H9 (cell line): ENCODE measurements at places on chromosomes 4 and X. TPM values are rescaled to one million over a fixed set of nuclear protein-coding genes. Genes with fewer than 3 reads are reported as not detected.

DNA sequence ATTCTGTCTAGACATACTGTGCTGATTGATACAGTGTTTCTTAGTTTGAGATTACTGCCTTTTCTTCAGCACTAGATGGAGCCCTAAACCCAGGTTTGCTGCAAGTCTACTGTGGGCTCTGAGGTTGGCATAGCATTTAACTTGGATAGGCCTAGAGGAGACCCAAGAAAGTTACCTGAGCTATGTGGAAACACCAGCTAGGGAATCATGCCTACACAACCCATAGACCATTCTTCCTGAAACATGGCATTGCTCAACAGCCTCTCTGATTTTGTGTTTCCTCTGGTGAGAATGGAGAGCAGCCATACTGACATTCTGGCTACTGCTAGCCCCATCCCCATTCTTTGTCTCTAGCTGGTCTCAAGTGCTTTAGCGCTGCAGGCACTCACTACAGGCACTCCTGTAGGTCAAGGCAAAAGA is 287.7 kb upstream of the PCDH18 start:
- H3K27ac ChIP-seq: no peak overlapping the region
- peak; percentile 60 for DNase-seq
- no peaks in the 10 kb centered on the region; the same call in 1 of the 2 replicates for H3K4me1 ChIP-seq

DNA sequence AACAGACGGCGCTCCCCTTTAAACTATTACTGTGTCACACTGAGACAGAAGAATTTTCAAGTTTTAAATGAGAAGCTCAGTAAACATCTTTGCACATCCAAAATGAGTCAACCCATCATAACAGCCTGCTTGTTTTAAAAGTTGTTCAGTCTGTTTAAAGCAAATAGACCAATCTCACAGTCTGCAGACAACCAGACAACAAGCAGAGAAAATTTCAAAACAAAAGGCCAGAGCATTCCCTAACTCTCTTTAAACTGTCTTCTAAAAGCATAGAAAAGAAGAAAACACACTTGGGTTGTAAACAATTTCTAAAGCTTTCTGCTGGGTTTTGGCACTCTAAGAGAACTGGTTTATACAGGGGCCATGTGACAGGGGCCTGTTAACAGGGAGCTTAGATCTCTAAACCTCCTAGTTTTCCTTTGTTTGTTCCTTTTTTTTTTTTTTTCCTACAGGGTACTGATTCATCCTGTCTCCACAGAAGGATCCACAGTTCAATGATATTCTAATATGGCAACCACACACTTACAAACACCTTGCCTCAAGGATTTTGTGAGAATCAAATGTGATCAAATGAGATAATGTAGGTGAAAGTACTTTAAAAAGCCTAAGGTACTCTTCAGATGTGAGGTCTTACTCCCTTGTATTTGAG is 100.8 kb upstream of the MAML3 start:
- no peaks in the 10 kb centered on the region; the same call in 1 of the 2 replicates for H3K27me3 ChIP-seq
- no peak overlapping the region for H3K4me3 ChIP-seq
- DNase-seq: no peak

DNA sequence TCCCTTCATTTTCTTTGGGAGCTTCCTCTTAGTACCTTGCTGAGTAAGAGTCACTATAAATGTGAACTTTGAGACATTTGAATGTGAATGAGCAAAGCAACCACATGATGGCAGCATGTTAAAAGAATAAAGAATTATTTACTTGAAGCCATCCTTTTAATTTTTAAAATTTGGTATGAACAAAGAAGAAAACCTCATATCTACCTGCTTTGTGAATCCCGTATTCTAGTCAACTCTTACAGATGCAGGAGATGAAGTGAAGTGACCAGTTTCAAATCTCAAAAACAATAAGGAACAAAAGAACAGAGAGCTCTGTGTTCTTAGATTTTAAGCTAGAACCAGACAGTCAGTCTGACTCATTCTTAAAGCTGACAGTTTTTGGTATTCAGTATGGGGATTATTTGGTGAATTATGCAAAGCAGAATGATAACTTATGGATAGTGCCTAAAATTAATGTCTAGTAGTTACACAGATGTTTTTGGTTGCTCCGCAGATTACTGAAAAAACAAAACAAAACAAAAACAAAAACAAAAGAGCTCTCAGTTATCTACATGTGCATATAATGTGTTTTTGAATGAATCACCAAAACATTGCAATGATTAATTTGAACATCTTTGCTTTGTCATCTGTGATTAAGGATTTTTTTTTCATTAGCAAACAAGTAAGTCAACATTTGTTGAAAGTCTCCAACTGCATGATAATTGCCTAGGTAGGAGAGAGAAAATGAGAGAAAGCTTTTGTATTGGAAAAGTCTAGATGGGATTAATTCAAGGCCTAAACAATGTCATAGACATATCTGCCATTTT is 48.2 kb upstream of the H2AZ1 start:
- no peak overlapping the region for H3K4me3 ChIP-seq
- H3K27ac ChIP-seq: no peak overlapping the region
- no peak for DNase-seq
- no peaks in the 10 kb centered on the region for H3K27me3 ChIP-seq

DNA sequence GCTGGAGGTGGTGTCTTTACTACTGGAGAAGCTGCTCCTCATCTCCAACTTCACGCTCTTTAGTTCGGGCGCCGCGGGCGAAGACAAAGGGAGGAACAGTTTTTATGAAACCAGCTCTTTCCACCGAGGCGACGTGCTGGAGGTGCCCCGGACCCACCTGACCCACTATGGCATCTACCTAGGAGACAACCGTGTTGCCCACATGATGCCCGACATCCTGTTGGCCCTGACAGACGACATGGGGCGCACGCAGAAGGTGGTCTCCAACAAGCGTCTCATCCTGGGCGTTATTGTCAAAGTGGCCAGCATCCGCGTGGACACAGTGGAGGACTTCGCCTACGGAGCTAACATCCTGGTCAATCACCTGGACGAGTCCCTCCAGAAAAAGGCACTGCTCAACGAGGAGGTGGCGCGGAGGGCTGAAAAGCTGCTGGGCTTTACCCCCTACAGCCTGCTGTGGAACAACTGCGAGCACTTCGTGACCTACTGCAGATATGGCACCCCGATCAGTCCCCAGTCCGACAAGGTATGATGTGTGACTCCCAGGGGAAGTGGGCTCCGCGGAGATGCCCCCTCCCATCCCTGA is 634 bp downstream of the LRAT start:
- peaks cover 4% of the 10 kb centered on the region; the same call in 1 of the 2 replicates for H3K4me1 ChIP-seq
- H3K36me3 ChIP-seq: peaks cover 22% of the 10 kb centered on the region
- H3K27me3 ChIP-seq: peaks cover 6% of the 10 kb centered on the region; the same call in 1 of the 2 replicates
- no peak overlapping the region for H3K27ac ChIP-seq

DNA sequence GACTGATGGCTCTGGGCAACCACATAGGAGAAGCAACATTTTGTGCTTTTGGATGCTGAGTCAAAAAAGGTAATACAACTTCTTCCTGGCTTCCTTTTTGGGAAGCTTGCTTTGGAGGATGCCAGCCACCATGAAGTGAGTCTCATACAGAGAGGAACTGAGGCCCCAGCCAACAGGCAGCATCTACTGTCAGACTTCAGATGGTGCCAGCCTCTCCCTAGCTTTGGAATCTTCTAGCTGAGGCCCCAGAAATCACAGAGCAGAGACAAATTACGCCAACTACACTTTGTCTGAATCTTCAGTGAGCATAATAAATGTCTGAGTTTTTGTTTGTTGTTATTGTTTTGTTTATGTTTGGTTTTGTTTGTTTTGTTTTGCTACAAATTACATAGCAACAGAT is 136.1 kb downstream of the ATP10D start:
- H3K36me3 ChIP-seq: no peaks in the 10 kb centered on the region
- H3K4me3 ChIP-seq: no peak overlapping the region
- no peak overlapping the region for H3K27ac ChIP-seq
- DNase-seq: no peak
- no peaks in the 10 kb centered on the region for H3K27me3 ChIP-seq
- no peaks in the 10 kb centered on the region for H3K4me1 ChIP-seq

DNA sequence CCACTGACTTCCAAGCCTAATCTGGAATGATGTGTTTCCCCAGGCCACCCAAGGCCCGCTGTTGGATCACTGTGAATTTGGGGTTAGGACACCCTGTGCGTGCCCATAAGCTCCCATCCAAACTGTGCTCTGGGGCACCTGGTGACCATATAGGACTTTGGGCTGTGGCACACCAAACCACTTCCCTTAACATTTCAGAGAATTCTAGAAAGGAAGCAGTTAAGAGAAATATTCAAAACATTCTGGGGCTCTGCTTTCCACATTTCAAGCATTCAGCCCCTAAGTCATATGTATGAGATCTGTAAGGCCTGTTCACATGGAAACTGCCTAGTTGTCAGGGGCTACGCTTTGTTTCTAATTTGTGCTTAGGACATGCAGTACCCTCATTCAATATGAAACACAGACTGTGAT is 14.4 kb downstream of the VGLL1 start:
- H3K27ac ChIP-seq: no peak overlapping the region
- no peaks in the 10 kb centered on the region for H3K27me3 ChIP-seq
- no peaks in the 10 kb centered on the region for H3K4me1 ChIP-seq
- no peak overlapping the region for H3K4me3 ChIP-seq
- H3K36me3 ChIP-seq: no peaks in the 10 kb centered on the region
- DNase-seq: no peak

DNA sequence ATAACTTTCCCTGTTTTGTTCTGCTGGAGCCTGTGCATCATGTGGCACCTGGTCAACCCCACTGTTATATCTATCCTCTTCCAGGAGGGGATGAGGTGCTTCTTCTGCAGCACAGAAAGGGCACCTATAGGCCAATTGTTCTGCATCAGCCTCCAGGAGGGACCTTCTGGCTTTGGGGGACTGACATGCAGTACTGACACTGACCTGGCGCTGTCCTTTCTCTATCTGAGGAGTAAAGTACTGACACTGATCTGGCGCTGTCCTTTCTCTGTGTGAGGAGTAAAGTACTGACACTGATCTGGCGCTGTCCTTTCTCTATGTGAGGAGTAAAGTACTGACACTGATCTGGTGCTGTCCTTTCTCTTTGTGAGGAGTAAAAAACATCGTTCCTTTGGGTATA is 498.4 kb downstream of the PACRGL start:
- H3K27me3 ChIP-seq: no peaks in the 10 kb centered on the region
- H3K4me1 ChIP-seq: no peaks in the 10 kb centered on the region
- H3K27ac ChIP-seq: no peak overlapping the region
- DNase-seq: peak; percentile 39
- no peaks in the 10 kb centered on the region for H3K36me3 ChIP-seq
- H3K4me3 ChIP-seq: no peak overlapping the region

The NLGN4X gene
- 106 and 111 TPM in 2 replicates for total RNA-seq

The LAP3 gene
- total RNA-seq: 48.1 and 53.2 TPM in 2 replicates

The HTRA3 gene
- 2.9 and 3.0 TPM in 2 replicates for total RNA-seq
